Activated CD4-positive, alpha-beta T cell treated with anti-CD3 and anti-CD28 coated beads, Interleukin-2, amount 10 ng/mL, durations not matched to agents 24 days and 14 days (primary cell): ENCODE measurements at places on chromosomes 6 and 20. TPM values are rescaled to one million over a fixed set of nuclear protein-coding genes. Genes with fewer than 3 reads are reported as not detected.

GRCh38 chr6:98560418-98560817 is 274.0 kb upstream of the POU3F2 start:
- no peak overlapping the region for H3K4me3 ChIP-seq
- DNase-seq = no peak
- H3K36me3 ChIP-seq = no peaks in the 10 kb centered on the region
- no peaks in the 10 kb centered on the region for H3K4me1 ChIP-seq
- no peak overlapping the region for H3K27ac ChIP-seq
- H3K27me3 ChIP-seq = no peaks in the 10 kb centered on the region

- H3K27ac ChIP-seq = no peak overlapping the region
- no peak overlapping the region for H3K4me3 ChIP-seq
- H3K27me3 ChIP-seq = no peaks in the 10 kb centered on the region
- no peak for DNase-seq
- peaks cover 1% of the 10 kb centered on the region for H3K36me3 ChIP-seq
These were observed 355.9 kb downstream of the FARS2 start for GRCh38 chr6:5617179-5617578.

DNA sequence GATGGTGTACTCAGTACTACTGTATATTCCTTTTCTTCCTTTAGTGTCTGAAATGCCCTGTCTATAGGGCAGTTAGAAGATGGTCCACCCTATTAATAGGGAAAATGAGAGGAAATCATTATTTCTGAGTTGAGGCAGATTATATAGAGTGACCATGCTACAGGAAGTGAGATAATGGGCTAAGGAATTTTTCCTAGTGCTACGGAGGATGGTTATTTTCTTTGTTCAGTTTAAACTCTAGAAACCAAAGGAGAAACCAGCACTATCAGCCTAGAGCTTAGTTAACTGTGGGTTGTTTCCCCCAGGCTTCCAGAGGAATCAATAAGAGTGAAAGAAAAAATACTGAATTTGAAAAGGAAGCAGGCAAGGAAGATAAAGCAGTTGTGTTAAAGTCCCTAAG is 474 bp downstream of the TSBP1 start:
- H3K27me3 ChIP-seq = peaks cover 36% of the 10 kb centered on the region
- no peak for DNase-seq
- H3K27ac ChIP-seq = no peak overlapping the region
- no peak overlapping the region for H3K4me3 ChIP-seq

- no peaks in the 10 kb centered on the region for H3K36me3 ChIP-seq
- no peak overlapping the region for H3K27ac ChIP-seq
- H3K4me3 ChIP-seq = no peak overlapping the region
- DNase-seq = no peak
- peaks cover 2% of the 10 kb centered on the region for H3K27me3 ChIP-seq
These were observed 228.7 kb downstream of the BCKDHB start for GRCh38 chr6:80335121-80335531.

DNA sequence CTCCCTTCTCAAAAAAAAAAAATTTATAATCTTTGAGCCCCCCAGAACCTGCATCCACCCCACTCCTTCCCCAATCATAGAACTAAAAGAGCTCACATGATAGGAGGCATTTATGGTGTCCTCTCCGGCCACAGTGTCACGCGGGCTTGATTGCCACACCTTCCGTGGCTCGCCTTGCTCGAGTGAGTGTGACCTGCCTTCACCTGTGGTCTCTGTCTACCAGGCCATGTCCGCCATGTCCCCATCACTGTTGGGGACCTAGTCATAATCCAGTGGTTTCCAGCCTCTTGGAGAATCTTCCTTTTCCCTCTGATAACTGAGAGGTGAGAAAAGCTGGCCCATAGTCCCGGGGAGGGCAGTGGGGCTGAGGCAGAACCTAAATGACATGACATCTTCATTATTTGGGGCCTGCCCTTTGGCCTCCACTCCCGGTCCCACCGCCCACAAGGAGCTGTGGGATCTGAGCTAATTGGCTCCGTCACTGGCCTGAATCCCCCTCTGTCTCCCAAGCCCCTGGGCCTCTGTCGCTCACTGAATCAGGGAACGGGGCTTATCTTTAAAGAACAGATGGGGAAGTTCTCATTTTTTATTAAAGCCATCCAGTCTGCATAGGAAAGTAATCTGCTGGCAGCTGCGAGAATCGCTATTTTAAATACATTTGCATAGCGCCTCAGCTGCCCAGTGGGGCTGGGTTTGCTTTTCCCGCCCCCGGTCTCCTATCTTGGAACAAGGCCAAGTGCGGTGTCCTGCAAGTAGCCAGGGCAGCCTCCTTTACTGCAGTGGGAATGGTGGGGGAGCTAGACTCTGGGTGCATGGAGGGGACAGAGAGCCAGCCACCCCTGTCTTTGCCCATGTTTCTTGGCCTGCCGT is 197.6 kb upstream of the PMEPA1 start:
- no peak for DNase-seq
- H3K36me3 ChIP-seq = no peaks in the 10 kb centered on the region
- no peak overlapping the region for H3K27ac ChIP-seq
- H3K4me3 ChIP-seq = no peak overlapping the region
- no peaks in the 10 kb centered on the region for H3K4me1 ChIP-seq

DNA sequence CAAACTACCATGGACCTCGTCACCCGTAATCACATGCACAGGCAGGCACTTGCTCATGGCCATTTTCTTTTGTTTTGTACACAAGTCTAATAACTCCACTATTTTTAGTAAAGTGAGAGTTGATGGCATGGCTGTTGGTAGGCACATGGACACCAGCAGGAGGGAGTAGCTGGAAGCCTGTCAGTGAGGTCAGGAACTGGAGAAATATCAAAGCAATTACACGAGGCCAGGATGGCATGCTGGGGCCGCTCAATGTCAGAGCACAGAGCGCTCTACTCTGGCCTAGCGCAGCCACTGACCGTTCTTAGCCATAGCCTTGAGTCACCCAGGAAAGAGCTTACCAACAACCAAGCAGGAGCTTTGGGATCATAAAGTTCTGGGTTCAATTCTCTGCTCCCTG is 36.1 kb upstream of the GTSF1L start:
- H3K4me1 ChIP-seq = peaks cover 4% of the 10 kb centered on the region
- H3K36me3 ChIP-seq = peaks cover 2% of the 10 kb centered on the region
- no peak for DNase-seq
- no peak overlapping the region for H3K4me3 ChIP-seq
- H3K27me3 ChIP-seq = peaks cover 7% of the 10 kb centered on the region

- H3K4me1 ChIP-seq = peaks cover 4% of the 10 kb centered on the region
- H3K27ac ChIP-seq = no peak overlapping the region
- H3K4me3 ChIP-seq = no peak overlapping the region
- H3K36me3 ChIP-seq = peaks cover 48% of the 10 kb centered on the region
- H3K27me3 ChIP-seq = no peaks in the 10 kb centered on the region
These were observed 30.3 kb downstream of the RPF2 start for GRCh38 chr6:111012143-111012452.

- no peak overlapping the region for H3K27ac ChIP-seq
- no peaks in the 10 kb centered on the region for H3K4me1 ChIP-seq
- no peaks in the 10 kb centered on the region for H3K36me3 ChIP-seq
- no peak for DNase-seq
- no peak overlapping the region for H3K4me3 ChIP-seq
These were observed 99.2 kb upstream of the RPS6KA2 start for GRCh38 chr6:166726201-166726600.

DNA sequence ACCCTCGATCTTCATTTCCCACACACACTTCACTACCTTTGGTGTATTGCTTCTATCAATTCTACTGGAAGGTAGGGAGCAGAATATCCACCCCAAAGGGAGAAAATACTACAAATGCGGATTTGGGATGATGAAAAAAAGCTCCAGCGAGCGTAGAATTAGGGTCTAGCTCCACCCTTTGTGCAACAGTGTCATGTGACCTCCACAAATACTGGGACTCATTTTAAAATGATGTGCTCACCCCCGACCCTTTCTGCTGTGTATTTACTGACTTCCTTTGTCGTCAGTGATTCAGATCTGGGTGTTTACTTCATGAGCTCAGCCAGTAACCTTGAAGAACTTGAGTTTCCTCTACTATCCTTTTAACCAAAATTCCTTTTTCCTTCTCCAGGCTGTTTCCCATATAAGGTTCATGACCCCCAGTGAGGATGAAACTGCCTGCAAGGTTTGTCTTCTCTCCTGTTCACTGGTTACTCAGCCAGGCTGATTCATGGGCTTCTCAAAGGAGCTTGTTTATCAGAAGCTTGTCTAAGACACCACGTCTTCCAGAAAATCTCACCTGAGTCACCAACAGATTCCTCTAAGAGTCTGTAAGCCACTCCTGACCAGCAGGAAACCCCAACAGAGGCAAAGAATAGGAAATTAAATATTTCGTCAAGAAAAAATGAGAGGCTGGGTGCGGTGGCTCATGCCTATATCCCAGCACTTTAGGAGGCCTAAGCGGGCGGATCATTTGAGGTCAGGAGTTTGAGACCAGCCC is 39.6 kb upstream of the PAX1 start:
- no peaks in the 10 kb centered on the region for H3K27me3 ChIP-seq
- H3K36me3 ChIP-seq = no peaks in the 10 kb centered on the region
- H3K4me1 ChIP-seq = no peaks in the 10 kb centered on the region
- no peak overlapping the region for H3K27ac ChIP-seq

- peaks cover 37% of the 10 kb centered on the region for H3K27me3 ChIP-seq
- DNase-seq = no peak
- peaks cover 3% of the 10 kb centered on the region for H3K4me1 ChIP-seq
- no peak within 1 kb of the TSS for H3K27ac ChIP-seq
These were observed at the start of gene CLPSL1 for GRCh38 chr6:35780719-35781118. Gene CLPSL1 (plus strand): TSS chr6:35781019. CDS start chr6:35781111, 92 bp downstream.

- no peak overlapping the region for H3K27ac ChIP-seq
- H3K27me3 ChIP-seq = peaks cover 9% of the 10 kb centered on the region
- H3K36me3 ChIP-seq = no peaks in the 10 kb centered on the region
- peaks cover 9% of the 10 kb centered on the region for H3K4me1 ChIP-seq
- no peak overlapping the region for H3K4me3 ChIP-seq
- no peak for DNase-seq
These were observed 29.0 kb upstream of the L3MBTL3 start for GRCh38 chr6:129989396-129989795.

DNA sequence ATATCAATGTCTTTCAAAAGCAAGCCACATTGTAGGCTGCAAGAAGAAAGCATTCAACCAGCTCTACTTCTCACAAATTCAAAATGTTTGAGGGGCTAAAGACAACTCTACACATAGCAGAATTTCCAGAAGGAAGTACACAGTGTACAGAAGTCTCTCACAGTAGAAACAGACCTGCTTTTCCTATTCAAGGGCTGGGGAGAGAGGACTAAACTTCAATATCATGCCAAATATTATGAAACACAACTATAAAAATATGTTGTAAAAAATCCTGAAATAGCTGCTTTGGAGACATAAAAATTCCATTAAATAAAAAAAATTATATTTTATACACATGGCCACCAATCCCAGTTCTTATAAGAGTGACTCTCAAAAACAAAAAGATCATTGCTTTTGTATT is 70.8 kb upstream of the IPCEF1 start:
- H3K27me3 ChIP-seq = peaks cover 3% of the 10 kb centered on the region
- no peak overlapping the region for H3K4me3 ChIP-seq
- DNase-seq = no peak
- H3K4me1 ChIP-seq = no peaks in the 10 kb centered on the region
- no peak overlapping the region for H3K27ac ChIP-seq
- no peaks in the 10 kb centered on the region for H3K36me3 ChIP-seq

- H3K27ac ChIP-seq = no peak overlapping the region
- H3K36me3 ChIP-seq = peaks cover 50% of the 10 kb centered on the region
- H3K4me1 ChIP-seq = peaks cover 29% of the 10 kb centered on the region
- H3K4me3 ChIP-seq = no peak overlapping the region
These were observed 5.6 kb downstream of the RPL10A start for GRCh38 chr6:35473850-35474130.

The GRM1 gene
- total RNA-seq = not detected in 2 replicates

The THBD gene
- total RNA-seq = not detected in 2 replicates

The SNAP91 gene
- total RNA-seq = not detected in 2 replicates

The PGC gene
- total RNA-seq = not detected in 2 replicates

The PSORS1C2 gene
- total RNA-seq = not detected in 2 replicates

The SUMO4 gene
- total RNA-seq = 10.1 and 10.9 TPM in 2 replicates

The ZBTB22 gene
- 11.3 and 14.3 TPM in 2 replicates for total RNA-seq

The DYNLT2 gene
- 2.1 TPM in 2 replicates for total RNA-seq

The TPX2 gene
- 60.1 and 61.3 TPM in 2 replicates for total RNA-seq

The TSBP1 gene
- total RNA-seq = not detected in 2 replicates
